Dermis microvascular lymphatic vessel endothelial cell (primary cell): ENCODE measurements at places on chromosomes 12 and 14.
A peak's percentile ranks its signal among the peaks of the same experiment; 100 is the strongest.

DNA sequence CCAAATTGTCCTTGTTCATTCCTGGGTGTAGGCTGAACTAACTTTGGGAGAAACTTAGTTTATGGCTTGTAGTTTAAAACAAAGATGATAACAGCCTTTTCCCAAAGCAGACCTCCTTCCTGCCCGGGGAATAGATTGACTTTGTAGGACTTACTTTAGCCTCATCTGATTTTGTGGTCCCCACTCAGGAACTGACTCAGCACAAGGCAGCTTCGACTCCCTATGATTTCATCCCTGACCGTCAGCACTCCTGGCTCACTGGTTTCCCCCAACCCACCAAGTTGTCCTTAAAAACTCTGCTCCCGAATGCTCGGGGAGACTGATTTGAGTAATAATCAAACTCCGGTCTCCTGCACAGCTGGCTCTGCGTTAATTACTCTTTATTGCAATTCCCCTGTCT, 40.1 kb upstream of the DDHD1 start:
- DNase-seq: no peak

DNA sequence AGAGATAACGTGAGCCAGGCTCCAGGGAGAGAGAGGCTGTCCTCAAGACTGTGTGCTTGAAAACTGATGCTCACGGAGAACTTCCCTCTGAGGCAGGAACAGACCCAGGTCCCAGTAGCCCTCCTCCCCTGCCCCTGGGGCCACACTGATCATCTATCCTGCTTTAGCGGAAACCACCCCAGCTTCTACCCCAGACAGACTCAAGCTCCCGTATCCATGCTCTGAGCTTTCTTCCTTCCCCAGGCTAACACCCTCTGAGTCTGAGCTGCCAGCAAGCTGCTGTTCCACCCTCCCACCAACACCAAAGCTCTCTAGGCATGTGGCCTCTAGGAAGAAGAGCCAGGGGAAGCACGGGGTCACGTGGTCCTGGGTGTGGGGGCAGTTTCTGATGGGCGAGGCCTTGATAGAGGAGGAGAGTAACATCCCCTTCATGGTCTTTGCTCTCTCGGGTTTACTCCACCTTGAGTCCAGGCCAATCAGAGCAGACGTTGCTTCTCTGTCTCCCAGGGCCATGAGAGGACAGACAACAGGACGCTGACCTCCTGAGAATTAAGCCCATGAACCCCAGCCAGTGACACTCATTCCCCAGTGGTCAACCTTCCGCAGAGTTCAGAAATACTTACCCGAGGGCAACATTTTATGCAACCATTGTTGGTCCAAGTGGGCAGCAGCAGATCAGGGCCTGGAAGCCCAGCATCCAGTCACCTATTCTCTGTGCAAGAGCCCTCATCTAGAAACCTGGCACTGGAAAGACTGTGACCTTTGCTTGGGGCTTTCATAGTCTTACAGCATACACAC, 1.4 kb downstream of the PCK2 start:
- DNase-seq: no peak

DNA sequence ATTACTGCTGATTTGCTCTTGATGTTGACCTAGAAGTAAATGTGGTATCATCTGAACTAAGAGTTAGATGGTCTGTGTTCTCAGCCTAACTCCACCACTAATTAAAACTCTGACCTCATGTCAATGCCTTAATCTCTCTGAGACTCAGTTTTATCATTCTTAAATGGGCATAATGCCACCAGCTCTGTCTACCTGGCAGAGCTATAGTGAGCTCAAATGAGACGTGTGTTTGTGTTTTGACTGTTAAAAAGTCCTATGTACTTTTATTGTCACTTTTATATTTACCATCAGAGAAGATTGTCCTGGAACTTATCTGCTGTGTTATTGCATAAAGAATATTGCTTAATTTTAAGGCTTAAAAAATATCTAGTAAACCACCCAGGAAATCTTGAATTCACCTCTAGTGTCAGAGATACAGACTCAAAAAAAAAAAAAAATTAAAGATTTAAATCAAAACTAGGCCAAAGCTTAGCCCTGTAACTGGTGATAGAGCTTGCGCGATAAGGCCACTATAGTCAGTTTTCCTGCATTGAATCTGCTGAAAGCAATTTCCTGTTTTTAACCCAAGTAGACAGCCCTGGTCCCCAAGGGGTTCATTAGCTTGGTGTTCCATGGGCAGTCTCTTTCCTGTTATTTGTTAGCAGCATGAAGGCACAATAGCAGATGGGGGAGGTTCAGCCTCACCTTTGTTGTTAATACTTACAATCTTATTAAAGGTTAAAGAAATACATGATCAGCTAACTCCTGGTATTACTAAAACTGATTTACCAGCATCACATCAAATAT, 261.8 kb downstream of the ATP23 start:
- peak; percentile 97 for DNase-seq

DNA sequence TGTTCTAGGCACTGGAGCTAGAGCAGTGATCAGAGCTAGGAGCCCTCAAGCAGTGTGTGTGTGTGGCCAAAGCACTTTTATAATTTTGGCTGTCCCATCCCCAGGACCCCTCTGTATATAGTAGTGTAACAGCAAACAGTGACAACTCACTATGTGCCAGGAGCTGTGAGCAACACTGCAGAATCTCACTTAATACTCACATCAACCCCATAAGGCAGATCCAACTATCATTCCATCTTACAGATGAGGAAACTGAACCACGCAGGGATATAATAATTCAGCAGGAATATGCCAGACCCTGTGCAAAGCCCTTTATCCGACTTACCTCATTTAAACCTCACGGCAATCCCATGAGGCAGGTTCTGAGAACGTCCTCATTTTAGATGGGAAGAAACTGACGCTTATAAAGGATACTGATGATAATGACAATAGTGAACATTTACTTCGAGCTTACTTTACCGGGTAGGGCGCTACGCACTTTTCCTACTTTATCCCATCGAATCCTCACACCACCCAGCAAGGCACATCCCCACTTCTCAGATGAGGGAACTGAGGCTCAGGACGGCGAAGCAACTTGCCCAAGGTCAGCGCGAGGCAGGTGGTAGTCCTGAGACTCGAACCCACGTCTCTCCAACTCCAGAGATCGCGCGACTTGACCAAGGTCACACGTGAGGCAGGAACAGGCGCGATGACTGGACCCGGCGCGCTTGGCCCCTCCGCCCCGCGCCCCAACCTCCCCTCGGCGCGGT, 687 bp downstream of the RAB35 start:
- peak; percentile 29 for DNase-seq

DNA sequence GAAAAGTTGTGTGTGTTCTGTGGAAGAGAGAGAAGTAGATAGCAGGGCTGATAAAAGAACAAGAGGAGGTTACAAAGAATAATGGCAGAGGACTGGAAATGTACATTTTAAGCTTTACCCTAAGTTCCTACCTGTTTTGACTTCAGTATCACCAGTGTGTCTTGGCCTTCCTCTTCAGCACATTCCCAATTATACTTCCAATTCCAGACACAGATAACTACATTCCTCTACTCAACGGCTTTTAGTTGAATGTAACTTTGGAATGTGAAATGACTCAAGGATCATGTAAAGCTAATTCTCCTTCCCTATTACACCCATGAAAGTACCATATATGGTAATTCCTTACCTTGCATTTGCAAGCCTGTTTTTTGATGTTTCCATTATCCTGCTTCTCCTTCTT, 5.0 kb downstream of the MGST1 start:
- no peak for DNase-seq

GRCh38 chr12:48000878-48001504, 3.3 kb downstream of the COL2A1 start:
- DNase-seq: peak; percentile 49

- DNase-seq: no peak
These were observed 8.6 kb downstream of the NACA start for GRCh38 chr12:56716458-56716857.

GRCh38 chr12:107326237-107326636, 232.9 kb upstream of the CRY1 start:
- DNase-seq: no peak

GRCh38 chr12:98745578-98746391, 100.7 kb downstream of the APAF1 start:
- DNase-seq: peak; percentile 28

GRCh38 chr14:24437736-24438067, 4.9 kb downstream of the SDR39U1 start:
- DNase-seq: no peak

DNA sequence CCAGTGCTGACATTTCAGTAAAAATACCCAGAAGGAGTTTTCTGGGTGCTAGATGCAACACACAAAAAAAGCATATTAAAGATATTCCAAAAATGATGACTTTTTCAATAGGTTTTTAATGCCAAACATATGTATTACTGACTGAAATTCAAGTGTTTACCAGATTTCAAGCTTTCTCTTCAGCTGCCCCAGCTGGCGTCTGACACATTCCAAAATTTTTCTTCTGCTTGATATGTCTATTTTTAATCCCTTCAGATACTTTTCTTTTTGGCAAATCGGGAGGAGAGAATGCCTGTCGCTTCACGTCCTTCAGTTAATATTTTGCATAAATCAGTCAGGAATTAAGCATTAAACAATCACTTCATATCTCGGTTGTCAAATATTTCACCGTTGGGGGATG, 7.1 kb upstream of the CCDC60 start:
- no peak for DNase-seq

- peak; percentile 64 for DNase-seq
These were observed 25.7 kb downstream of the METTL25 start for GRCh38 chr12:82383930-82384552.

DNA sequence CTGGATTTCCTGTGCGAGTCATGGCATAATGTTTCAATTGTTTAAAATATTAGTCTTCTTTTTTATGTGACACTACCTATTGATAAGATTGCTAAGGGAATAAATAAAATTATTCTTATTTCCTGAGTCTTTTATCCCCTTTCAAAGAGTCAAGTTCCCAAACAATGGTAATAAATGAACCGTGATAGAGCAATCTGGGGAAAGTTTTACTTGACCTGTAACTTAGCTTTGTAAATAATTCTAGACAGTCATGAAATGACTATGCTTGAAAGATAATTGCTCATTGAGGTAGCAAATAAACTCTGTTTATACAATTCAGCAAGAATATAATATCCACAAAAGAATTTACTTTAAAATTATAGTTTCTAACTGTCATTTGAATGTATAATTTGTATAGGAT, 82.1 kb downstream of the TSPAN8 start:
- no peak for DNase-seq

- no peak for DNase-seq
These were observed 21.3 kb upstream of the ZFP36L1 start for GRCh38 chr14:68814238-68814538.

- no peak for DNase-seq
These were observed 132.4 kb downstream of the TGFB3 start for GRCh38 chr14:75849300-75849895.

- DNase-seq: no peak
These were observed 21.4 kb upstream of the MLXIP start for GRCh38 chr12:122057007-122057735.

GRCh38 chr12:89126712-89127111, 225.6 kb downstream of the DUSP6 start:
- DNase-seq: no peak

- no peak for DNase-seq
These were observed 36.0 kb downstream of the RHOJ start for GRCh38 chr14:63240221-63240620.

GRCh38 chr12:65430006-65430405, 151.5 kb downstream of the MSRB3 start:
- DNase-seq: no peak

DNA sequence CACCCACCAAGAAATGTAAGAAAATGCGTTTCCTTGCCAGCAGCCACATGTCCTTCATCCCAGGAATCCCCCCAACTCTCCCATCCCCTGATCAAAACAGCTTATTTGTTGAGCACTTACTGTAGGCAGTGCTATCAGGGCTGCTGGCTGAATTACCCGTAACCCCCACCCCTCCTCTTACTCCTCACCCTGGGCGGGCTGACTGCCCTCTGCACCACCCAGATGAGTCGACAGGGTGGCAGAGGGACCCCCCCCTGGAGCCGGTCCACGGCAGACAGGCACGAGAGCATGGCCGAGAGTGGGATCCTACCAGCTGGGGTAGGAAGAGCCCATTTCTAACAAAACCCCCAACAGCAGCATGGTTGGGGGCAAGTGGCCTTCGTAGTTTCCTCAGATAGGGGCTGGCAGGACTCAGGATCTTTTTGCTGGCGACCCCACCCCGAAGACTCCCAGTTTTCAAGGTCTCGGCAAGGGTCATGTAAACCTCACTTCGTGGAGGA, 1.1 kb upstream of the RHOF start:
- DNase-seq: no peak

DNA sequence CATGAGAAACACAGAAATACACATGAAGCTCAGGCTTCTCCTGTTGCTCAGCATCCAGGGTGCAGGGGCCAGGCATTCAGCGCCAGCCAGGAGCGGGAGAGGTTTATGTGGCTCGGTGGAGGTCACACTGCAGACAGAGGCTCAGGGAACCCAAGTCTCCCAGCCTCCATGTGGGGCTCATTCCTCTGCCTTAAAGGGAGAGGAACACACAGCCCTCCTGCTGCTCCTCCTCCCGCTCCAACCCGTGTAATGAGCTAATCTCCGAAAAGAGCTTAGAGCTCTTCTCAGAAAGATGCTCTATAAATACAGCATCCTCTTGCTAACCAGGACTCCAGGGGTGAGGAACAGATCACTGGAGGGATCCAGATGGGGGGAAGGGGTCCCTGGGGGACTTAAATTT, 28.2 kb downstream of the FGF6 start:
- DNase-seq: no peak

DNA sequence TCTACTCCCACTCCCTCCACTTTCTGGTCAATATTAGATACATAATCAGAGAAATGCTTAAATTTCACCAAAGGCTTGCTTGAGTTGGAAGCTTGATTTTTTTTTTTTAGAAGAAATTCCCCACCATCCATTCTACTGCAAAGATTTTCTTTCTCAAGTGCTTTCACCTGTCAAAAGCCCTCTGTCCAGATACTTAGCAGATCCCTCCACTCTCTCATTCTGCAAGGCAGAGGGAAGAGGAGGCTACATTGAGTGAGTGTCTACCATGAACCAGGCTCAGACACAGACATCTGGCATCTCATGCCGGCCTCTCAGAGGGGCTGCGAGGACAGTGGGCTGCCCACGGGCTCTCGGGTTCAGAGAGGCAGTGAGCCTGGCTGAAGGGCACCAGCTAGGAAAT, 127.6 kb upstream of the GSC start:
- no peak for DNase-seq

DNA sequence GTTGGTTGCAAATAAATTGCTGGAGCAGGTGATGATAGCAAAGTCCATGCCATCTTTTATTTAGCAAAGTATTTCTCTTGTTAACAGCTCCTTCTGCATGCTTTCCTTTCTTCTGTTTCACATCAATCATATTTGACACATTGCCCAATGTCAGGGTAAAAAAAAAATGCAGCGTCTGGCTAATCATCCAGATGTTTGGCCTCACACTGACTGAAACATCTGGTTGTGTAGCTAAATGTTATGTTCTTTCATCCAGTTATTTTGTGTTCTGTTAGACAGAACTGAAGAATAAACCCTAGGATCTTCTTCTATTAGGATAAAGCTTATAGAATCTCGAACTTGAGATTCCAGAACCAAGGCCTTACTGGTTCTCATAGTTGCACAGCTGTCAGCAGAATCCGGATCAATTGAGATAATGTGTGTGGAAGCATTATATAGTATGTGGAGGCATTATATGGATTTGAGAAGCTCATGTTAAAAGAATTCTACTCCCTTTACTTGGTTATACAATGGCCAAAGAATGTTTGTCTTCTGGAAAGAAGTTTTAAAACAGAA, 859.2 kb downstream of the DIO2 start:
- no peak for DNase-seq

- no peak for DNase-seq
These were observed 4.6 kb upstream of the A2ML1 start for GRCh38 chr12:8817856-8818255.
